ENCODE measurements at places on chromosomes 4 and X.

DNA sequence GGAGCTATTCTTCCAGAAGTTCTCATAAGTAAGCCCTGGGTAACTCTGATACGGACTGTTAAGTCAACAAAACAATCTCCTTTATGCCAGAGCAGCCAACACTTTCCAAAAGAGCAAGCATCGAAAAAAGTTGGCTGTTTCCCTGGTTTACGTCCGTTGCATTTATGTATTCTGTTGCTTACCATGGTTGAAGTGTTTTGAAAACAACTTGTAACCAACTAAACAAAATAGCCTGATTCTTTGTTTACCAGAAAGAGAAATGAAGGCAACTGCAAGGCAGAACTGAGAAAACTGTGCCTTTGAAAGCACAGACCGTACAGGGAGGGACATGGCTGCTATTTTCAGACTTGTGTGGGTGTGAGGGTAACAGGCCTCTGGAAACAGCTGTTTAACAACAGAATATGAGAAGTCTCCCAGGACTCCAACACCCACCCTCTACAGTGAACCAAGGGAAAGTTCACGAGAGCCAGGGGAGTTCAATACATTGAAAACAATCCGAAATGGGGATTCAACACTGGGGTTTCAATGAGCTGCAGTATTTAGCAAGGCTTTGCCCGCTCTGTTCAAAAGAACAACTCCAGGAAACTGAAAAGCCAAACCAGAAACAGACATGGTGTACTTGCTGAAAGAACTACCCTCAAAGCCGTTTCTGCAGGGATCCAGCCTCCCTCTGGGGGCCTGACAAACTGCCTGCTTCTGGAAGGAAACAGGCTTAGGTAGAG is 95.8 kb upstream of the EGFL6 start:
- no peak for DNase-seq

DNA sequence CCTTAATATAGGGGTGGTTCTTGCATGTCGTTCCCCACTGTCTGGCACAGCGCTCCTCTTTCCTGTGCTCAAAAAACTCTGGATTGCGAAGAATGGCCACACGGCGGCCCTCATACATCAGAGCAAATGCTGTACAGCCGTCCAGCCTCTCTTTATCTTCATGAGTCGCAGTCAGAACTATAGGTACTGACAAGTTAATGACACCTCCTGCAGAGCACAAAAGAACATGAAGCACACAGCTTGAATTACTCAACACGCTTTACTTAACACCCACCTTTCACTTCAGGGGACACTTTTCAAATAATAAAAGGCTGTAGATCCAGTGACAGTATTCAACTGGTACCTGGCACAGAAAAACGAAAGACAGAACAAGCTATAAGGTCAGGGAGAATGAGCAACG is 65.3 kb downstream of the PAPSS1 start:
- no peak for DNase-seq

- DNase-seq, result no peak
Observed at GRCh38 chr4:43682551-43682950, 766.1 kb downstream of the KCTD8 start.

DNA sequence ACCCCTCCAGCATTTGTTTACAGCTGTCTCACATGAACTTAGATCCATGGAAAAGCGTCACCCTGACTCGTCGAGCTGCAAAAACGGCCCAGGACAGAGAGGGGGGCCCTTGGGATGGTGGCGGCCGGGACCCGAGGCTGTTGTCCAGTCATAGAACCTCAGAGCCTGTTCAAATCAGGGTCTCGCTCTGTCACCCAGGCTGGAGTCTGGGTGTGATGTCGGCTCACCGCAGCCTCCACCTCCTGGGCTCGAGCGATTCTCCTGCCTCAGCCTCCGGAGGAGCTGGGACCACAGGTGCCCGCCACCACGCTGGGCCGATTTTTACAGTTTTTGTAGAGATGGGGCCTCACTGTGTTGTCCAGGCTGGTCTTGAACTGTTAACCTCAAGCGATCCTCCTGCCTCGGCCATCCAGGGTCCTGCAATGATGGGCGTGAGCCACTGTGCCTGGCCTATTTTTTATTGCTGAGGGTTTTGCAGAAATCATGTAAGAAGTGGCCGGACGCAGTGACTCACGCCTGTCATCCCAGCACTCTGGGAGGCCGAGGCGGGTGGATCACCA is 42.6 kb upstream of the PPP2R3B start:
- DNase-seq, result no peak

DNA sequence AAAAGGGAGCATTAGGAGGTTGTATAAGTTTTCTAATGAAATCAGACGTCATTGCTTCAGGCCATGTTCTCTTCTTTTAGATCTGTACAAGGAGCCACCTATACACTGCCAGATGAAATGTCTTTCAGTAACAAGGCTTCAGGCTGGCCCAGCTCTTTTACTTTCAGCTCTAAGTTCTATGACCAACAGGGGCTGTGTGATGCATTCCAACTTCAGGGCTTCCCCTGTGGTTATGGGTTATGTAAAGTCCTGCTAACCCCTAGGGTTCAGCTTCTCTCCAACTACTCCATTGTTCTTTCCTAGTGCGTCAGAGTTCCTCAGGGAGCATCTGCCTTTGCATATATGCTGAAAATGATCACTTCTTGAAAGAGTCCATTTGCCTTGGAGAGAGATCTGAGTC is 79.4 kb upstream of the TTC29 start:
- no peak for DNase-seq

GRCh38 chr4:124329134-124329533 is 383.4 kb downstream of the ANKRD50 start:
- no peak for DNase-seq

- no peak for DNase-seq
Observed at GRCh38 chrX:57380026-57380796, 93.7 kb downstream of the FAAH2 start.

- DNase-seq, result no peak
Observed at GRCh38 chr4:139297001-139297410, 4.3 kb upstream of the NAA15 start.

Data from stimulated activated CD8-positive, alpha-beta memory T cell treated with anti-CD3 and anti-CD28 coated beads, Interleukin-2, amount 100 ng/mL, for 1 hour (primary cell).